Vagina (tissue), 2 donors: ENCODE measurements at places on chromosomes 6 and 20.

DNA sequence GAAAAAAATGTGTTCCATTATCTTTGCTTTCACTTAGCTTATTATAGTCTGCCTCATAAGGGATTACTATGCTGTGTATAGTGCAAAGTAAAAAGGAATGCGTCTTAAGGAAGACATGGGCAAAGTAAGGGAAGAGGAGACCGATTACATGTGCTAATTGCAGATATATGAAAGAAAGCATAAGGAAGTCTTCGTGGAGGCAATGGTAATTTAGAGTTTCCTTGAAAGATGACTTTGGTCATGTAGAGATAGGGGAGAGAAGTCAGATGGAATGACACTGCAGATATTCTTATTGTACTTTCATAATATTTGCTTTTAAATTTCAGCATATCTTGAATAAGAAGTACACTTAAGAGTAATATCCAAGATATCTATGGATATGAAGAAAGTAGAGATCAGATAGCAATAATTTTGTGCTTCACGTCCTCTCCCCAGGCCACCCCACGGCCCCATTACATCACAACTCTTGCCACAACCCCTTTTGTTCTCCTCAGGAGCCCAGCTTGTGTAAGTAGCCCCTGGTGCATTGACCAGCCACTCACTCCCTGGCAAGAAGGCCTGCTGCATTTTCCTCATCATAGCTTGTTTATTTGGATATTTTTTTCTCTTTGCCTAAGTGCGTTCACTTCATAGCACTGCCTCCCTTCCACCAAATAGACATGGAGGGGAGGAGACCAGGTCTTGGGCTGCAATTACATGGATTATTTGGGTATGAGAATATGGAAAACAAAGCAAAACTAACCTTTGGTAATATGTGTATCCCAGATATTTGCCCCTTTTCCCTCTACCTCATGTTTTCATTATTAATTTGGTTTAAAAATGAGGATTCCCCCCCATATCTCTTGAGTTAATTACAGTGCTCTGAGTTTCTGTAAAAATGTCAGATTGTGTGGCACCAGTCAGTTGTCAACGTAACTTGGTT, 30.7 kb upstream of the COL10A1 start:
- no peak for DNase-seq

DNA sequence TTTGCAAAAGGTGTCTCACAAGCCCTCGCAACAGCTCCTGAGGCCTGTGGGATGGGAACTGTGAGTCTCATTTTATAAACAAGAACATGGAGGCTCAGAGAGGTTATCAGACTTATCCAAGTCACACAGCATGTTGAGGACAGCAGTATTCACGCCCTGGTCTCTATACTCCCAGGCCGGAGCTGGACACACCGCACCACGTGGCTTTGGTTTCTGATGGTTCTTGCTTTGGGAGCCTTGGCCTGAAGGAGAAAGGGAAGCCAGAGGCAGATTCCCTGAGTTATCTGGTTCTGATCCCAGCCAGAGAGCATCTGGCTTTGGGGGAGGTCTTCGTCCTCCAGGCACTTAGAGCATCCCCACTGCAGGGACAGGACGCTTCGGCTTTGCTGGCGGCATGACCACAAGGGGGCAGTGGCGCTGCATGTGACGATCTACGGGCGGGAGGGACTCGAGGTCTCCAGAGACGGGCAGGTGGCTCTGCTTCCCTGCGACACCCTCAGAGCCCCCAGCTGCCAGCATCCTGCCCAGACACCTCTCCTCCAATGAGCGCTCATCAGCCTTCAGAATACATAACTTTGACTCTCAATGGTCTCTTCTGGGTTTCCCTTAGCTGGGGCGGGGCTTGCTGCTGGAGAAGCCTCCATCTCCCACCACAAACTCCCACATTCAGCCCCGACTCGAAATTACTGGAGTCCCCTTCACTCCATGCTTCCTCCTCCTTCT, 51.4 kb upstream of the SAYSD1 start:
- DNase-seq = no peak

GRCh38 chr6:114430534-114431124, 87.8 kb upstream of the HS3ST5 start:
- DNase-seq = no peak

GRCh38 chr20:58900397-58900796, 47.9 kb downstream of the GNAS start:
- DNase-seq = no peak

- no peak for DNase-seq
Observed at GRCh38 chr6:98308564-98308963, 525.8 kb upstream of the POU3F2 start.

DNA sequence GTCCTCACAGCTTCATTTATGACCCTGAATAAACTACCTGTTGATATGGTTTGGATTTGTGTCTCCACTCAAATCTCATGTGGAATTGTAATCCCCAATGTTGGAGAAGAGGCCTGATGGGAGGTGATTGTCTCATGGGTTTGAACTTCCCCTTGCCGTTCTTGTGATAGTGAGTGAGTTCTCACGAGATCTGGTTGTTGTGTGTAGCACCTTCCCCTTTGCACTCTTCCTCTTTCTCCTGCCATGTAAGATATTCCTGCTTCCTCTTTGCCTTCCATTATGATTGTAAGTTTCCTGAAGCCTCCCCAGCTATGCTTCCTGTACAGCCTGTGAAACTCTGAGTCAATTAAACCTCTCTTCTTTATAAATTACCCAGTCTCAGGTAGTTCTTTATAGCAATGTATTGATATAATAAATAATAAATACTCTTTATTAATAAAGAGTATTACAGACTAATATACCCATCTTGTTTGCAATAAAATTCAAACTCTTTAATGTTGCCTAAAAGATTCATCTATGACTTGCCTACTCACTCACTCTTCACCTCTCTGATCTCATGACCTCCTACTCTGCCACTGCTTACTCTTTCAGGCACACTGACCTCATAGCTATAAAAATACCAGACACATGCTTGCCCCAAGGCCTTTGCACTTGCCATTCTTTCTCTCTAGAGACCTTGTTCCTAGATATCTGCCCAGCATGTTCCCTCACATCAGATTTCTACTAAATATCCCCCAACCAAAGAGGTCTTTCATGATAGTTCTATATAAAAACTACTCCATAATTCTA, 256.4 kb upstream of the MARCKS start:
- DNase-seq = no peak
